GM20000 (cell line): ENCODE measurements at places on chromosomes 6 and 20.

DNA sequence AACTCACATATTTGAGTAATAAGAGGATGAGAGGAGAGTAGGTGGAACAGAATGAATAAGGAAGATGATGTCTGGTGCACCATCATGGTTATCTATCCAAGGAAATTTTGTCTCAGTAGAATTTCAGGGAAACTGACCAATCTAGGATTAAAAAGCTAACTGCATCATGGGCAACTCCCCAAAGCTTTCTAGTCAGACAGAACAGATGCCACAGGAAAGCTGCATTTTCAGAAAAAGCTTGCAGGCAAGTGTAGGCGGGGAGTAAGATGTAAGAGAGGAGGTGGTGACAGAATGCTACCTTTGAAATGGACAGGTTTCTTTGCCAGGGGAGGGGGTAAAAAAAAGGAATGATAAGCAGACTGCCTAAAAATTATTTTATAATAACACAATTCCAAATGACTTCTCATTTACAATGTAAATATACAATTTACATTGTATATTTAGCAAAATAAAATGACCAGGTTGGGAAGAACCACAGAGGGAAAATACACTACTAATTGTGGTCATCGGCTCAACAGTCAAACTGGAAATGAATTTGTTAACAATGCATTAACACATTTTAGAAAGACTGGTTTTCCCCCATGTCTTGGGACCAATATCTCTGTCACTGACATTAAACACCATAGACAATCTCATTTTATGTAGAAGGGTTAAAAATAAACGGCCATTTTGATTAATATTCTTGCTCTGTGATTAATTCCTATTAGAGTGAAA, 15.1 kb downstream of the NHSL1 start:
- DNase-seq: peak; percentile 18

DNA sequence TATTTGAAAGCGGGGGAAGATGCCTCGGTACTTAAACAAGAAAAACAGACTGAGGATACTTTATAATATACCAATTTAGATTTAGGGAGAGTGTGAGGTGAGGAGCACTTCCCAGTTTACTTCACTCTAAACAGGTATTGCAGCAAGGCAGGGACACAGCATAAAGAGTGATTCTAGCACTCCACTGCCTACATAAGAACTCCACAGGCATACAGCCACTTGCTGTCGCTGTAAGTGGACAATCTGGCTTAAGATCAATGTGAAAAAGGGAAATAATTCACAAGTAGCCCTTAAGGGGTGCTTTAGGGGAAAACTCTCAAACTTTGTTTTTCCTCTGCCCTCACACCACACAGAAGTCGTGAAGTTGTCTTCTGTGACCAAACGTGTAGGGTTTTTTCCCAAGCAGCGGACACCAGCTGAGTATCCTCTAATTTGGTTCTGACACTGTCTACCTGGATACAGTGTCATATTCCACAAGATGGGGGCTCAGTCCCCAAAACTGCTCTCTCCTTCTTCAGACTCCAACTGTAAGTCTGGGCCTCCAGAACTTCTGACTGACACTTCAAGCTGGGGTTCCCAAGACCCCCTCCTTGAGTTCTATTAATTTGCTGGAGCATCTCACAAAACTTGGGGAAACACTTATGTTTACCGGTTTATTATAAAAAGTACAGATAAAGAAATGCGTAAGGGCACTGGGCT, 9.3 kb downstream of the ADNP start:
- no peak for DNase-seq

GRCh38 chr20:47196091-47197081, 160.1 kb downstream of the ZMYND8 start:
- DNase-seq: peak; percentile 81

GRCh38 chr20:23435626-23436539, 3.6 kb upstream of the CSTL1 start:
- no peak for DNase-seq

- DNase-seq: no peak
Observed at GRCh38 chr20:6299456-6299855, 176.6 kb upstream of the FERMT1 start.

GRCh38 chr6:124881898-124882578, 80.2 kb upstream of the RNF217 start:
- DNase-seq: no peak

DNA sequence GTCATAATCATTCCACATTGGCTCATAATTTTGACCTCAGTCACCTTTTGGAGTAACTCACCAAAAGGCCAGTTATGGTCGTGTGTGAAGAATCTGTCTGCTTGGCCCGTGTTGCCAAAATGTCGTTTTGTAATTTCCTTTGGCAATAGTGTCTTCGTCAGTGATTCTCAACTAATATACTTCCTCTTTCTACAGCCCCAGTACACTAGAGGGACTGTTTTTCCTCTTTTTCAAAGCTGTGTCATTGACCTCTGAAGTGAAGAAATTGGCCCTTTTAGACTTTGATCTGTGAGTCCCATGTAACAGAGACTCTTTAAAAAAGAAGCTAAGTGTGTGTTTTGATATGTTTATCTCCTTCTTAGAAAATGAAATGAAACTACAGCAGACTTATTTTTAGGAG, 5.2 kb downstream of the FOXO3 start:
- DNase-seq: peak; percentile 44

DNA sequence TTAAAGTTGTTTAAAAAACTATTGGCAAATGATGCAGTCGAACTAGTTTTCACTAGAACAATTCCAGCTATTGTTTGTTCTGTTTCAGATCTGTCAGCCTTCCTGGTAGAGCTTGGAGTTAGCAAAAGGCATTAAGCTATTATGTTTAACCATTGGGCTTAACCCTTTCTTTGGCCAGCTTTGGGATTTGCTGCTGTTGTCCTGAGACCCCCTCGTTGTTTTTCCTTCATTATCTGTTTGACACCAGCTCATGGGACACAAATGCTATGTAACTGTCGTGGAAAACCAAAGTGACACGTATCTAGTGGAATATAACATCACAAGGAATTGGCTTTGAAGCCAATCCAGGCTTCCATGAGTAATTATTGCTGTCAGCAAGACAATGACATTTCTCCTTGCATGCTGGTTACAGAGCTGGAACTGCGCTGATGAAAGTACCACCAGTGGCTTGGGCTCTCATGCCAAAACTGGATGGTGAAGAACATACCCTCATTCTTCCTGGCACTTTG, 96.0 kb downstream of the EYA2 start:
- no peak for DNase-seq

GRCh38 chr6:113338644-113339043, 518.5 kb upstream of the MARCKS start:
- no peak for DNase-seq

GRCh38 chr6:14423330-14423729, 305.8 kb downstream of the CD83 start:
- no peak for DNase-seq

- DNase-seq: no peak
Observed at GRCh38 chr6:18218233-18218632, 46.1 kb downstream of the DEK start.

GRCh38 chr6:161434921-161435747, 161.3 kb upstream of the AGPAT4 start:
- no peak for DNase-seq

DNA sequence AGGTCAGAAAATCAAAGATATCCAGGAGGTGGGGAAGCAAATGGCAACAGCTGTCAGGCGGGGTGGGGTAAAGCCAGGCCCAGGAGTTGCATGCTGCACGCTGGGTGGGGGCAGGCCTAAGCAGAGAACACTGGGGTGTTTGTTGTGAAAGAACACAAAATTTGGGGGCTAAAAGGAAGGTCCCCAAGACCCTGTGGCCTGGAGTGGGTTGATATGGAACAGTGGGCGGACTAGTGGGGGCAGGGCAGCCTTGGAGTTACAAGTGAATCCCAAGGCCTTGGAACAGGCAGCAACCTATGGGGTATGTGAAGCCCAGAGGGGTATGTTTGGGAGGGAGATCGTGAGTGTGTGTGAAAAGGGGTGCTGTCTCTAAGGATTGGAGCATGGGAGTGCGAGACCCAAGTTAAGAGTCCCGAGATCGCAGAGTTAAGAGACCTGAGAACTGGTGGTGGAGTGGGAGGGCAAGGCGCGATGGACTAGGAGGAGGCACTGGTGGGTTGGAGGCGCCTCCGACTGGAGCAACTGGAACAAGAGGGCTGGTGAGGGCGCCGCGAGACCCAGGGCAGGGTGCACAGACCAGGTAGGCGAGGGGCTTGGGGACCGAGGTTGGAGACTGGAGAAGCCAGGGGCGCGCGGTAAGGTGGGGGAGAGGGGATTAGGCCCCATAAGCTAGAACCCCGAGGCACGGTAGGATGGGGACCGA, 658 bp downstream of the CUL7 start:
- DNase-seq: peak; percentile 41

GRCh38 chr6:16742116-16742515, 19.1 kb downstream of the ATXN1 start:
- DNase-seq: no peak

- DNase-seq: no peak
Observed at GRCh38 chr6:39669207-39669972, 55.8 kb downstream of the KIF6 start.

DNA sequence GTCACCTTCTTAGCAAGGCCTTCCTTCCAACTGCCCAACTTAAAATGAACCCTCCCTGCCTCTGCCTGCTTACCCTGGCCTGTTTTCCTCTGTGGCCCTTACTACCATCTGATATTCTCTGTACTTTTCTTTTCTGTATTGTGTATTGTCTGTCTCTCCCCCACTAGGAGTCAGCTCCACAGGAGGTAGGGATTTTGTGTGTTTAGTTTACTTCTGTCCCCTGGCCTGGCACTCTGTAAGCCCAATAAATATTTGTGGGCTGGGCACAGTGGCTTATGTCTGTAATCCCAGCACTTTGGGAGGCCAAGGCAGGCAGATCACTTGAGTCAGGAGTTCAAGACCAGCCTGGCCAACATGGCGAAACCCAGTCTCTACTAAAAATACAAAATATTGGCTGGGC, 72.8 kb downstream of the RIPOR3 start:
- no peak for DNase-seq

- DNase-seq: peak; percentile 41
Observed at GRCh38 chr6:79246891-79247290, 12.4 kb upstream of the HMGN3 start.
